ENCODE measurements at places on chromosomes 1 and 21.

GRCh38 chr1:66265796-66266195 lies 268.2 kb upstream of the SGIP1 start:
- no peak for DNase-seq

GRCh38 chr1:100543640-100544039 lies 5.7 kb downstream of the GPR88 start:
- DNase-seq, result no peak

- DNase-seq, result no peak
Measured at GRCh38 chr1:9665193-9665592, 13.7 kb downstream of the PIK3CD start.

DNA sequence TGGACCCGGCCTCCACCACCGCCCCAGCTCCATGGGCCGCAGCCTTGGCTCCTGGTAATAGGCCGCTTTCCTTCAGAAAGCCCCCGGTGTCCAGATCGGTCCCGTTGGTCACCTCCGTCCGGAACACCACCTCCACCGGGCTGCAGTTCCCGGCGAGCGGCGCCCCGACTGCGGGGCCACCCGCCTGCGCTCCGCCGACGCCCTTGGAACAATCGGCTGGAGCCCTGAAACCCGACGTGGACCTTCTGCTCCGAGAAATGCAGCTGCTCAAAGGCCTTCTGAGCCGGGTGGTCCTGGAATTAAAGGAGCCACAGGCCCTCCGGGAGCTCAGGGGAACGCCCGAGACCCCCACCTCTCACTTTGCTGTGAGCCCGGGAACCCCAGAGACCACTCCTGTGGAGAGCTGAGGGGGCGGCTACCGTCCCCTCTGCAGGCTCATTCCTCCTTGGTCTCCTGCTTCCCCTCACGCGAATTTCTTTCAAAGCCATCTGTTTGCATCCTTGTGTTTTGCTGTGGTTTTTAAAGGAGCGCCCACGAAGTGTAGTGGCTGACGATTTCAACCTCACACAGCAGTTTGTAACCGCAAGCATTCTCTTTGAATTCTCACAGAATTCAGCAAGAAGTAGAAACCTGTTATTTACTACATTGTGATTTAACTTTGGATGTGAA lies 6.0 kb downstream of the FCRLB start:
- DNase-seq, result no peak

GRCh38 chr1:150149271-150150132 lies at the start of gene PLEKHO1:
TSS of gene PLEKHO1 (plus strand) at chr1:150149916. CDS start at chr1:150150258, 342 bp downstream.
- peak; percentile 97 for DNase-seq

DNA sequence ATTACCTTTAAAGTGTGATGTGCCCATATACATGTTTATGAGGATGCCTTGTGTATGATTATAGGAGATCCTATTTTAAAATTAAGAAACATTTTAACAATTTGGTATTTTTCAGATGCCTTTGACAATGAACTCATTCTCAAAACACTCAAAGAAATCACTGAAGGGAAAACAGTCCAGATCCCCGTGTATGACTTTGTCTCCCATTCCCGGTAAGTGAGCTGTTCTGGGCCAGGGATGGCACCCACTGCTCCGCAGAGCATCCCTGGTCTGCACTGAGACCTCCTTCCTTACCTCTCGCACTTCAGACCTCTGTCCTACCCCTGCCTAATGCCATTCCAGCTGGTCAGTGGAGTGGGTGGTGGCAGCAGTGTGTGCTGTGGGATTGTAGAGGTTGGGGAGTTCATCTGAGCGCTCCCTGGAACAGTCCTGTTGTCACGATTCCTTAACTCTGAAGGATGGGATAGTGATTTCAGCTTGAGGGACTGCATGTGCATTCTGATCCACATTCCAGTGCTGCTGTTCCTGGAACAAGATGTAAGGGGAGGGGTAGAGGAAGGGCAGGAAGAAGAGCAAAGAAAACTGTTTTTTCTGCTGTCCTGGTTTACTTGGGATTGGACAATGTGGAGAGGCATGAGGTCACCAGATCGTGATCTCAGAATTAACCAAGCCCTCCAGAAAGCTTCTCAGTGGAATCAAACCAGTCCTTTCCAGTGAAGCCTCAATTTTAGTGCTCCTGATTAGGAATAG lies 63.9 kb downstream of the UCK2 start:
- no peak for DNase-seq

DNA sequence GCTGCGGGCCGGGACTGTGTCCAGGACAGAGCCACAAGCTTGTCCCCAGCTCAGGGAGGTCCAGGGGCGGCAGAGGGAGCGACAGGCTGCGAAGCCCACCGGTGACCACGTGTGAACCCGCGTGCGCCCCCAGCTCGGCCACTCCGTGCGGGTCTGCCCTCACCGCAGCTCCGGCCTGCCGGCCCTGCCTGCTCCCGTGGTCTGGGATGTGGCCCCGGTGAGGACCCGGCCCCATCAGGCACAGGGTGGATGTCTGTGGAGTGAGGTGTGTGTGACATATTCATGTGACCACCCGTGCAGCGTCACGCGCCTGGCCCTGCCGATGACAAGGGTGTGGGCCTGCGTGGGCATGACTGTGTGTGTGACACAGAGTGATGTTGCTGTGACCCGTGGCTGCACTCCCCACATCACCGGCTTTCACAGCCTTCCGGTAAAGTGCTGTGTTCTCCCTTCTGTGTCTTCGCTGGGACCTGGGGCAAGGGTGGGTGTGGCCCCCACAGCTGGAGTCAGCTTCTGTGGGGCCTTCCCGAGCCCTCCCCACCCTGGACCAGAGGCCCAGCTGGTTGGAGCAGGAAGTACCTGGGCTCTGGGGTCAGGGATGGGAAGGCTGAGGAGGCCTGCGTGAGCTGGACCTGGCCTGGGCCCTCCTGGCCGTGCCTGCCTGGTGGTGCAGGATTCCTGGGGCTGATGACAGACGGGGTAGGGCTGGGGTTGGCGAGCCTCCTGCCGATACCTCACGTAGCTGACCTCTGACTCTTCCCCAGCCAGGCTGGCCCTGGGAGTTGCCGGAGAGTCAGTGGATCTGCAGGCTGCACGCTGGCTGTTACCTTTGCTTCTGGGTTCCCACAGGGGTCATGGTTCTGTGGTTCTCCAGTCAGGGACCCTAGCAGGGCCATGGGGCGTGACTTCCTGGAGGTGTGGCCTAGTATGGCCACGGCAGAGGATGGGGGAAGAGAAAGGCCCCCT lies 4.1 kb downstream of the RNF223 start:
- DNase-seq, result no peak

DNA sequence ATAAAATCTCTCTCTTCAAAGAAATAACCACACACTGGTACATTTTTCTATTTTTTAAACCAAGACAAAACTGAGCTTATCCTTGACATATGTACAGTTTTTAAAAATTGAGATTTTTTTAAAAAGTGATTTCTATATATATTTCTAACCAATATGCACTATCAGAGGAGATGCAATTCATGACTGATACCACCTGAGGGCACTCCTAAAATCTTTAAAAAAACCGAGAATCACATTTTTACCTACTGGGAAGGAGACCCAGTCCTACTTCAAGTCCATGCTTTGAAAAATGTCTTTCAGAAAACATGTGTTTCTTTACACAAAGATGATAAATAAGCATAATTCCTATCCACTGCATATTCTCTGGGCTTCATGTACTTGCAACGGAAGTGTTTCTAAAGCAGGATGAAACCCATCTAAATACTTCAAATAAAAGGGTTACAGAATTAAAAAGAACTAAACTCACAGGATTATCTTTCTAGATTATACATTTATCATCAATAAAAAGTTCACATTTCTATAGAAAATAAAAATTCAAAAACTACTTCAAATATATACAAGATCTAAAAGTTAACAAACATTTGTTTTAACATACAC lies 98.6 kb downstream of the ENAH start:
- no peak for DNase-seq

- no peak for DNase-seq
Measured at GRCh38 chr1:232062967-232063366, 436.4 kb downstream of the DISC1 start.

DNA sequence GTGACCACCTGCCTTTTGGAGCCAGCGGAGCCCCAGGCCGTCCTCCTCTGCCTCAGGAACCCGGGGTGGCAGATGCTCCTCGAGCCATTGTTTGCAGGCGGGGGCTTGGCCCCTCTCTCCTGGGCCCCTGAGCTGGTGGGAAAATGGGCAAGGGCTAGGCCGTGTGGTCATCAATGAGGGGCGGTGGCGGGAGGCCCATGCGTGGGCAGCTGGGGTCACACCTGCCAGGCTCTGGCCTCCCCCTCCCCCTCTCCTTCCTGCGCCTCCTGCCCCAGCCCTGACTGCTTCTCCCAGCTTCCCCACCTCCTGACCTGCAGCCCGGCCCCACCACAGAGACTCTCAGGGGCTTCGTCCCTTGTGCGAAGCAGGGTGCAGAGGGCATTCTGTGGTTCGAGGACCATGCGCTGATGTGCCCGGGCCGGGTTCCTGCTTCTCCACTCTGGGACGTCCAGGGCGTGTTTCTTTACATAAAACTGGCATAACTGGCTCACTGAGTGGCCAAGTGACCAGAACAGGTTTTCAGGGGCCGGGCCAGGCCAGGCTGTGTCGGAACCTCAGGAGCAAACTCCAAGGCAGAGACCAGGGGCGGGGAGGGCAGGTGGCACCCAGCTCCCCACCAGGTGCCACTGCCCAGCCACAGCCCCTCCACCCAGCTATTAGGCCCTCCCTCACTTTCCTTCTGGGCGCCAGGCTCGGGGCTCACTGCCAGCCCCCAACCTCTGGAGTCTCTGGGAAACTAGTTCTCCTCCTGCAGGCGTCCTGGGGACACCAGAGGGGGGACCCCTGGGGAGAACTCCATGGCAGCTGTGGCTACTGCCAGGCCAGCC lies 9.3 kb downstream of the SAMD11 start:
- no peak for DNase-seq

DNA sequence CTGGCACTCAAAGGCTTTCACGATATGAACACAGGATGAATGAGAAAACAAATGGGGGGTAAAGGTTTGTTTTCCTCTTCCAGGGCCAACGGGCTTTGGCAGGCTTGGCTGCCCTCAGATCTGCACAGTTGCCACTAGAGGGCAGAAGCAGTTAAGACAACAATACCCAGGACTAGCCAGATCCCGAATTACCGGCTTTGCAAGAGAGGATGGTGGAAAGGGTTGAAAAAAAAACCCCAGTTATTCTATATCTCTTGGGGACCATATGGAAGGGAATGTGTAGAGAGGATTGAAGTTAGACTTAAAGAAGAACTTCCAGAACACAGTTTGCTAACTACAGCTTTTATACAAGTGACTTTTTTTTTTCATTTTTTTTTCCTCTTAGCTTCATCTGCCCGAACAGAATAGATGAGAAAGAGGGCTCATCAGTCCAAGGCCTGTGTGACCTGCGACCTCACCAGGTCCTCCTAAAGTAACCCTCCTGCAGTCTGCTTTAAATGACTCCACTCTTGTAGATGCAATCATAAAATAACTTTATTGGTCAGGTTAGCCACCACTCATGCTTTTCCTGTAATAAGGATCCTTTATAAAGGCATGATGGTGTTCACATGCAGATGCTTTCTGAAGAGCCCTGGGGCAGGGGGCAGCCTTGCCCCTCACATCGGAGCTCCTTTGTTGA lies 10.7 kb downstream of the FMOD start:
- peak; percentile 83 for DNase-seq

DNA sequence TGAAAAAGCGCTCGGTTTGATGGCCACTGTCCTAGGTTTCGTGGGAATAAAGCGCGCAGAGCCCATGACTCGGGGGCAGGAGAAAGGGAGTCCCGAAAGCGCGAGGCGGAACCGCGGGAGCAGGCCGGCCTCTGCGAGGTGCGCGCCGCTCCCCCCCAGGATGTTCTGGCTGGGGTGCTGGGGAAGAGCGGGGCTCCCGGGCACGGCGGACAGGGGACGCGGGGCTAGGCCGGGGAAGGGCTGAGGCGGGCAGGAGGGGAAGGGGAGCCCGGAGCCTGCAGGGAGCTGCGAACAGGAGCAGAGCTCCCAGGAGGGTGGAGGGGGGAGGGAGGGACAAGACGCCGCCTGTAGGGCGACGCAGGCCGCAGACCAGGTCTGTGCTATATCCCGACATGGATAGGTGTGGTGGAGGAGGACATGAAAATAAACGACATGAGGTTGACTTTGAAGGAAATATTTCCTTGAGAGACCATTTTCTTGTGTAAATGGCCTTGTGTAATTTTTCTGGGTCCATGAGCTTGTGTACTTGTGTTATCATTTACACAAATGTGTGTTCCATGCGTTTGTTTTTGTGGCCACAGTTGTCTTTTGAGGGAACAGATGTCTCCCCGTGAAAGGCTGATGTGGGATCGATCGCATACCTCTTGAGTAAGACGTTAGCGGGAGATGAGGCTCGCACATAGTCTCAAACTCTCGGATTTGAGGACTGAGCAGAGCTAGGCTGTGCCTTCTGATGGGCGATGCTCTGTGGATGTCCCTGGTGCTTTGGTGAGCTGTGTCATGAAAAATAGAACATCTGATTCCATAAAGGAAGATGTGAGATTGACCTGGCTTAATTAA lies 1.3 kb downstream of the PCNT start:
- no peak for DNase-seq

DNA sequence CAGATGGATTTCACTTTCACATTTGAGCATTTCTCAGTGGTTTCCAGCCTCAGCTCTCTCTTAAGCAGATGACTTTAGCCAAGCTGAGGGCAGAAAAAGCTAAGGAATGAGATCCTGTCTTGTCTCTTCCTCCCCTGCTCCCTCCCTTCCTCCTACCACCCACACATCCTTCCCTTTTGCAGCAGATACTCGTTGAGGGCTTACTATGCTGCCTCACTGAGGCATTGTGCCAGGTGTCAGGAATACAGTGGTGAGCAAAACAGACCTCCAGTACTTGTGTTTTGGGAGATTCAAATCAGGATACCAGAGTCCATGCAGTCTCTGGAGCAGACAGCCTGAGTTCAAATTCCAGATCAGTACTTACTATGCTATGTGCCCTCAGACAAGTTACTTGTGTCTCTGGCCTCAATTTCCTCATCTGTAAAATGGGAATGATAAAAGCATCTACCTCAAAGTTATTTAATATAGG lies 43.2 kb downstream of the KIF26B start:
- DNase-seq, result no peak
